ENCODE measurements at places on chromosomes 11 and 22.
A peak's percentile ranks its signal among the peaks of the same experiment; 100 is the strongest.

DNA sequence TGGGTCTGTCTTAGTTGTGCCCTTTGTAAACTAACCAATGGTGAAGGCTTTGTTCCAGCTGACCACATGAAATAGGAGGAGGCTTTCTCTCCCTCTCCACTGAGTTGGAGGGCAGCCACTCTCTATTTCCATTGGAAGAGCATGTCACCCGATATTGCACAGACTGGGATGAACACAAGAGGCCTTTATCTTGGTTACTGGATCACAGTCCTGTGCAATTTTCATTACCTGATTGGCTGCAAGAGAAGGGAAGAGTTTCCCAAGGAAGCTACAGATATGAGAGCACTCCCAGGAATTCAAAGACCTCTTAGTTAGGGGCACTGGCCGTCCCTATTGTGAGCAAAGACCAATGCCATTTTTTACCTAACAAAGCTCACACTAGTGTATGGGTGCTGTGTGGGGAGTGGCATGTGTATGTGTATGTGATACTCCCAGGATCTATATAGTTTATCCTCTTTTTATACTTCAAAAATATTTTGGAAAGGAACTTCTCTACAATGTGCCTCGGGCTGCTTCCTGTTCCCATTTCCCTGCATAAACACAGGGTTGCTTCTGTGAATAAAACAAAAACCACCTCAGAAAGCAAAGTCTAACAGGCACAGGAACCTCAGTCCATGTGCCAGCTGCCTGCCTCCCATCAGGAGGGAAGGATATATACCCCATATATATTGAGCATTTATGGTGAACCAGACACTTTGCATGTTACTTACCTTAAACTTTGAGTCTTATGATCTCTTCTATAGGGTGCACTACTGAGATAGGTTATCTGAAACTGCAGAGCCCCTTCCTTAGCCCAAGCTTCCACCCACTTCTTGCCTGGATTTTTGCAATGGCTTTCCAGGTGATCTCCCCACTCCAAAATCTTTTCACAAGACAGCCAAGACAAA lies 126.5 kb downstream of the RASSF10 start:
- ATAC-seq = no peak

- ATAC-seq = no peak
These were observed 16.2 kb downstream of the ARVCF start for GRCh38 chr22:20000246-20001081.

GRCh38 chr11:68457216-68457897 lies 3.2 kb upstream of the PPP6R3 start:
- no peak for ATAC-seq

DNA sequence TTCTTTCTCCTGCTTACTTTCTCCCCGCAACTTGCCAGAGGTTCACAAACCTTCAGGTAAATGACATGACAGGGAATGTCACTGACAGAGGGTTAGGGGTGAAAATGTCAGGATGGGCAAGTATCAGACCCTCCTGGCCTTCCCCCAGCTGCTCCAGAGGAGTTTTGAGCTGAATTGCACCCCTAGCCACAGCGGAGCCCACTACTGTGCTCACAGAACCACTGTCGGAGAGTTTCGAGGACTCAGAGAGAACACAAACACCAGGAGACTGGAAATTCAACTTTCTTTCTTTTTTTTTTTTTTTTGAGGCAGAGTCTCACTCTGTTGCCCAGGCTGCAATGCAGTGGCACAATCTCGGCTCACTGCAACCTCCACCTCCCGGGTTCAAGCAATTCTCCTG lies 21.5 kb upstream of the P2RY2 start:
- no peak for ATAC-seq

GRCh38 chr22:35230839-35231584 lies 26.3 kb upstream of the HMGXB4 start:
- peak; percentile 23 for ATAC-seq

DNA sequence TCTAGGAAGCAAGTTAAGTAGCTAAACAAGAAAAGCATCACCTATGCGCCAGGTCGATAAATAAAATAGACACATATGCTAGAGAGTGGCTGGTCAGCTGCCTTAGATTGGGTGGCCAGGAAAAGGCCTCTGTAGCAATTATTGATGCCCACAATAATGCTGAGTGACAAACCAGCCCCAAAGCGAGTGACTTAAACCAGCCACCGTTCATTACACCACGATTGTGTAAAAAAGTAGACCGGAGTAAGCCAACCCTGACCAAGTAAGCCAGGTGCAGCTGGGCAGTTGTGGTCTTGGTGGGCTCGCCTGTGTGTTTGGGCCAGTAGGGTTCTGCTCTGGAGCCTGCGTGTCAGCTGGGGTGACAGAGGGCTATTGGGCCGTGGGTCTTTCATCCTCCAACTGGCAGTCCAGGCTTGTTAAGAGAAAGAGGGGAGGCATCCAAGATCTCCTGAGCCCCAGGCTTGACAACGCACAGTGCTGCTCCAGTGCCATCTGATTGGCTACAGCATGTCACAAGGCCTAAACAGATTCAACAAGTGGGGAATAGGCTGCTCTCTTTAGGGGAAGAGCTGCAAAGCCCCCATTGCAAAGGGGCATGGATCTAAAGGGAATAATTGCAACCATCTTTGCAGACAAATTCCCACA lies 100.4 kb upstream of the PARVA start:
- no peak for ATAC-seq
